ENCODE measurements at places on chromosomes 3 and 15.

GRCh38 chr15:66986951-66987350 lies 78.5 kb upstream of the SMAD3 start:
- H3K27me3 ChIP-seq: no peaks in the 10 kb centered on the region
- H3K4me3 ChIP-seq: no peak overlapping the region
- no peaks in the 10 kb centered on the region for H3K4me1 ChIP-seq
- no peak overlapping the region for H3K27ac ChIP-seq
- no peaks in the 10 kb centered on the region for H3K36me3 ChIP-seq
- DNase-seq: no peak

DNA sequence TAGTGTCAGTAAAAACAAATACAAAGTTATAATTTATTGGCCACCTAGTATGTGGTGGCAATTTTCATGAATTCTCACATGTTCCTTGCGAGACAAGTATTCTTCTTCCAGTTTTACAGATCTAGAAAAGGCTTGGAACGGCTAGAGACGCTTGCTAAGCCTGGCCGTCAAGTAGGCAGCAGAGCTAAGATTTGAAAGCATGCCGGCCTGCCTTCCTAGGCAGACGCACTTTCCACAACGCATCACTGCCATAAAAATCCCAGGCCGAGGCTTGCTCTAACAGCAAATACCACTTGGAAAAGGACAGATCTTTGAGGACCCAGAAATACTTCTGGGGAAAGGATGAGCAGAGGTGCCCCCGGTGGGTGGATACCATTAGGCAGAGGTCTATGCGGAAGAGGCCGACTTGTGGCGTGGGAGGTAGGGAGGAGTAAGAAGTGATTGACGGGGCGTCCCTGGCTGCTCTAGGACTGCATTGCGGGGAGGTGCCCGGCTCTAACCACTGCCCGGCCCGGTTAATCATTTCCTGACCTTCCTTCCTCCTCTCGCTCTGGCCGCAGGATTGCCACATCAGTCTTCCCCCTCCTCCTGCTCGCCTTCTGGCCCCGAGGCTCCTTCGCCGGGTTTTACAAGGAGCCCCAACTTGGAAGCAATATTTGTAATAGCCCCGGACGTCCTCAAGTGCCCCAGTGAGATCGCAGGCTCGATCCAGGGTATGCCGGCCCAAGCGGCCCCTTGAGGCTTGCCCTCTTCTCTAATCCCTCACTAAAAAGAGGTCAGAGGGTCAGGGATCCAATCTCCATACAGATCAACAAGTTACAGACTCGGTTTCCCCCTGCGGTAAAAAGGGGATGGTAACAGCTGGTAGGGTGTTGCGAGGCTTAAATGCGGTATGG lies 1.3 kb upstream of the USP3 start:
- no peaks in the 10 kb centered on the region for H3K36me3 ChIP-seq
- peaks cover 80% of the 10 kb centered on the region for H3K4me1 ChIP-seq
- peak overlapping the region; percentile 80 for H3K4me3 ChIP-seq
- no peaks in the 10 kb centered on the region for H3K27me3 ChIP-seq

DNA sequence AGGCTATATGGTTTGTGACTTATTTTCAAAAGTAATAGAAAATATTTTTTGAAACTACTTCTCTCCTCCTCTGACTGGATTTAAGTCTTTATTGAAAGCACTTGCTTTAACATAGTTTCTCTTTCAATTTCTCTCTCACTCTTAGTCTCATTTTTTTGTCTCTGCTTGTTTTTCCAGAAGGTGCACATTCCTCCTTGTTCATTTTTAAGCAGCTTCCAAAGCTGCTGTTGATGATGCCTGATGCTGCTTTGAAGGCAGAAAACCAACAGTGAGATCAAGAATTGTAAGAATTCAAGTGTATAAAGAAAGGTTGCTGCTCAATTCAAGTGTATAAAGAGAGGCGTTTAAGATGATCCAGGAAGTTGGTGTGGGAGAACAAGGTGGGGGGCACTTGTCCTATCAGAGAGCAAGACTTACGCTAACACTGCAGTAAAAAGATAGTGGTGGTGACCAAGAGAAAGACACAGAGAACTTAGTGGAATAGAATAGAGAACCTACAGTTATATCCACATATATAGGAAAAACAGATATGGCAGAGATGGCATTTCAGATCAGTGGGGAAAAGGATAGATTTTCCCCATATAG lies 12.1 kb downstream of the NR2C2 start:
- H3K27me3 ChIP-seq: no peaks in the 10 kb centered on the region
- peak overlapping the region; percentile 17 for H3K4me3 ChIP-seq
- no peaks in the 10 kb centered on the region for H3K36me3 ChIP-seq
- peaks cover 14% of the 10 kb centered on the region for H3K4me1 ChIP-seq
- H3K27ac ChIP-seq: no peak overlapping the region
- DNase-seq: peak; percentile 34

GRCh38 chr3:160921020-160921635 lies 165.1 kb downstream of the PPM1L start:
- no peaks in the 10 kb centered on the region for H3K36me3 ChIP-seq
- no peaks in the 10 kb centered on the region for H3K27me3 ChIP-seq
- no peak overlapping the region for H3K4me3 ChIP-seq
- no peak overlapping the region for H3K27ac ChIP-seq

- H3K27me3 ChIP-seq: no peaks in the 10 kb centered on the region
- H3K36me3 ChIP-seq: no peaks in the 10 kb centered on the region
- peak overlapping the region; percentile 95 for H3K4me3 ChIP-seq
Measured at GRCh38 chr3:45688194-45688881, 858 bp upstream of the SACM1L start.

GRCh38 chr15:91992945-91993344 lies 139.4 kb downstream of the SLCO3A1 start:
- H3K4me1 ChIP-seq: peaks cover 6% of the 10 kb centered on the region
- H3K36me3 ChIP-seq: no peaks in the 10 kb centered on the region
- DNase-seq: no peak
- no peak overlapping the region for H3K4me3 ChIP-seq
- no peaks in the 10 kb centered on the region for H3K27me3 ChIP-seq

DNA sequence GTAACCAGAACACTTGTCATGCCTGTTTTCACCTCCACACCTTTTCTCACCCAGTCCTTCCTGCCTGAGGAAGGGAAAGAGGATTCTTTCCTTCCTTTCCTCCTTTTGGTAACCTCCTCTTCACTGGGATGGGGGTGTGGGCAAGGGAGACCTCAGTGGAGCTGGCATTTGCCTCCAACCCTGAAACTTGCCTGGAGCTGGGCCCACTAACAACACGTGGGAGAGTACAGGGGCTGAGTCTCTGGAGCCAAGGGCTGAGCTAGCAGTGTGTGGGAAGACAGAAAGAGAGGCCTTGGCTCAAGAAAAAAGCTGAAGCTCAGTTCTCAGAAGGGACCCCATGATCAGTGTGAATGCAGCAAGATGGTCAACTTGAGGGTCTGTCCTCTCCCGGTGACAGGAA lies 86.6 kb upstream of the SLC6A11 start:
- no peak overlapping the region for H3K4me3 ChIP-seq
- no peaks in the 10 kb centered on the region for H3K27me3 ChIP-seq
- no peak for DNase-seq
- H3K4me1 ChIP-seq: no peaks in the 10 kb centered on the region

DNA sequence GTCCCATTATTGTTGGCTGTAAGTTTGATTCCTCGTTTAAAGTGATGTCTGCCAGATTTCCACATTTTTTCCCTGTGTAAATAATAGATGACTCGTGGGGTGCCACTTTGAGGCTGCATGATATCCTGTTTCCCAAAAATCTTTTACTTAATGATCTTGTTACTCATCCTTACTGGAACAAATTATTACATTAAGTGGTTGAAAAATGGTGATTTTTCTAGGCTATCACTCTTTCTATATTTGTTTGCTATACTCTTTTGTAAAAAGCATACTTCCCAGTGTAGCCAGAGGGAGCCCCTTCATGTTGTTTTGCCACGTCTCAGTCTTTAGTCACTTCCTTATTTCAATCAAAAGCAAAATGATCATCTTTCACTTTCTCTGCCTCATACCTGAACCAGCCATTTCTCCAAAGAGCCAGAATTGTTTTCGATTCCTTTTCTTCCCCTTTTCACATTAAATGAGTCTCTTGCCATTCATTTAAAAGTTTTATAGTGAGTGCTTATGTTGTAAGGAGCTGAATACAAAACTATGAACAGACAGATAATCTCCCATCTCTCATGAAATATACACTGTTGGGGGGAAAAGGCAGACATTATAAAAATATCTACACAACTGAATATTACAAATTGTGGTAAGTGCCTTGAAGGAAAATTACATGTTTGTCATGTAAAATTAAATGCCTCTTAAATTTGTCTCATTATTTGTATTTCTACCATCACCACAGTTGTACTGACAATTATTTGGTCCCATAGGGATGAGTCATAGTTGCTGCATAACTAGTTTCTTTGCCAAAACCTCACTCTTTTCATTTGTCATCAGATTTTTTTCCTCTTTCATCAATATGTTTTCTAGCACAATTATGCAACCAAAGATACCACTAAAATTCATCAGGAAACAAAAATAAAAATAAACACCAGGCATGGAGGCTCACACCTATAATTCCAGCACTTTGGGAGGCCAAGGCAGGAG lies 41.5 kb downstream of the ADGRG7 start:
- H3K27ac ChIP-seq: no peak overlapping the region
- H3K36me3 ChIP-seq: no peaks in the 10 kb centered on the region
- H3K27me3 ChIP-seq: no peaks in the 10 kb centered on the region
- no peak overlapping the region for H3K4me3 ChIP-seq
- no peak for DNase-seq

- H3K4me3 ChIP-seq: no peak overlapping the region
- H3K4me1 ChIP-seq: no peaks in the 10 kb centered on the region
- H3K27ac ChIP-seq: no peak overlapping the region
- no peaks in the 10 kb centered on the region for H3K27me3 ChIP-seq
Measured at GRCh38 chr3:118636841-118637240, 397.8 kb downstream of the IGSF11 start.

GRCh38 chr3:158777161-158777873 lies 24.5 kb upstream of the MFSD1 start:
- H3K4me1 ChIP-seq: no peaks in the 10 kb centered on the region
- no peak overlapping the region for H3K4me3 ChIP-seq
- H3K36me3 ChIP-seq: no peaks in the 10 kb centered on the region
- H3K27ac ChIP-seq: no peak overlapping the region
- no peaks in the 10 kb centered on the region for H3K27me3 ChIP-seq

- no peaks in the 10 kb centered on the region for H3K36me3 ChIP-seq
- no peak overlapping the region for H3K4me3 ChIP-seq
- H3K27ac ChIP-seq: no peak overlapping the region
- no peaks in the 10 kb centered on the region for H3K4me1 ChIP-seq
- DNase-seq: no peak
Measured at GRCh38 chr3:139620438-139620837, 57.3 kb downstream of the NMNAT3 start.

GRCh38 chr15:43250785-43251184 lies 15.9 kb downstream of the TGM5 start:
- peaks cover 7% of the 10 kb centered on the region for H3K4me1 ChIP-seq
- no peaks in the 10 kb centered on the region for H3K27me3 ChIP-seq
- no peak overlapping the region for H3K4me3 ChIP-seq
- no peak overlapping the region for H3K27ac ChIP-seq
- DNase-seq: no peak

DNA sequence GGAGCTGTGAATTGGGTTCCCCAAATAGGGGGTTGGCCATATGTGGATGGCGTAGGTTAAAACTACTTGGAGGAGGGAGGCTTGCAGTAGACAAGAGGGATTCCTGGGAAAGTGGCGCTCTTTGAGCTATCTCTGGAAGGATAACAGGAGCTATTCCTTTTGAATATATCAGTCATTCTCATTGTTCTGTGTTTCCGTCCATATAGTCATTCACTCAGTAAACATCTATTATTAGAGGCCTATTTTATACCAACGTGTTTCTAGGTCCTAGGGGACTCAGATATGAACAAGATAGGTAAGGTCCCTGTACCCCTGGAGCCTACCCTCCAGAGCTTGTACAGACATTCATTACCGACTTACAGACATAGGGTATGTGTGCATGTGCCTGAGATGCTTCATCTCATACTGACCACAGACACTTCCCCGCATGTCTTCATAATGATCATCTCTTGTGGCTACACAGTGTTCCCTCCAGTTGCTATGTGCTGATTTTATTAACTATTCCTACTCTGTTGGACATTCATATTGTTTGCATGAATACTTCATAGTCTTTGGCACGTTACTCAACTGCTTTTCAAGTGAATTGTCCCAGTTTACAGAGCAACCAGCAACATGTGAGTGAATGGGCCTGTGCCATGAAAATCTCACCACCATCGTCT lies 55.8 kb upstream of the VILL start:
- no peak overlapping the region for H3K27ac ChIP-seq
- no peak for DNase-seq
- H3K4me1 ChIP-seq: no peaks in the 10 kb centered on the region

- H3K4me3 ChIP-seq: no peak overlapping the region
- H3K27ac ChIP-seq: no peak overlapping the region
- H3K36me3 ChIP-seq: no peaks in the 10 kb centered on the region
- no peaks in the 10 kb centered on the region for H3K4me1 ChIP-seq
Measured at GRCh38 chr3:64056606-64057180, 33.4 kb upstream of the PSMD6 start.

DNA sequence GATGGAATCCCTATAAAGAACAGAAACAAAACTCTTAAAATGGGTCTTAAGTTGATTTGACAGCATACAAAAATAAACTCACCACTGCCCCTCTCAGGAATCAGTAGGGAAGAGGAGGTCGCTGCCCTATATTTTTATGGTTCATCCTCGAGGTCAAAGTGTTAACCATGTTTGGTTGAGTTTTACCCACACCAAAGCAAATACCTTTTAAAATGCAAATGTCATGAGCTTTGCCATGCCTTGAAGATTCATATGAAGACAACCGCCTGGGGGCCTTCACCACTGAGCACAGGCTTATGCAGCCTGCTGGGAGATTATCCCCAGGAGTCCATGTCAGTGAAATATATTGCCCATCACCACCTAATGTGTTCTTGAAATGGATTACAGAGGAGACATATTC lies 66.1 kb downstream of the GLB1 start:
- no peaks in the 10 kb centered on the region for H3K27me3 ChIP-seq
- H3K27ac ChIP-seq: no peak overlapping the region
- DNase-seq: no peak
- H3K4me3 ChIP-seq: no peak overlapping the region
- no peaks in the 10 kb centered on the region for H3K4me1 ChIP-seq
- H3K36me3 ChIP-seq: peaks cover 7% of the 10 kb centered on the region

All from CD8-positive, alpha-beta memory T cell (primary cell).